ENCODE measurements at places on chromosomes 5 and 9.

DNA sequence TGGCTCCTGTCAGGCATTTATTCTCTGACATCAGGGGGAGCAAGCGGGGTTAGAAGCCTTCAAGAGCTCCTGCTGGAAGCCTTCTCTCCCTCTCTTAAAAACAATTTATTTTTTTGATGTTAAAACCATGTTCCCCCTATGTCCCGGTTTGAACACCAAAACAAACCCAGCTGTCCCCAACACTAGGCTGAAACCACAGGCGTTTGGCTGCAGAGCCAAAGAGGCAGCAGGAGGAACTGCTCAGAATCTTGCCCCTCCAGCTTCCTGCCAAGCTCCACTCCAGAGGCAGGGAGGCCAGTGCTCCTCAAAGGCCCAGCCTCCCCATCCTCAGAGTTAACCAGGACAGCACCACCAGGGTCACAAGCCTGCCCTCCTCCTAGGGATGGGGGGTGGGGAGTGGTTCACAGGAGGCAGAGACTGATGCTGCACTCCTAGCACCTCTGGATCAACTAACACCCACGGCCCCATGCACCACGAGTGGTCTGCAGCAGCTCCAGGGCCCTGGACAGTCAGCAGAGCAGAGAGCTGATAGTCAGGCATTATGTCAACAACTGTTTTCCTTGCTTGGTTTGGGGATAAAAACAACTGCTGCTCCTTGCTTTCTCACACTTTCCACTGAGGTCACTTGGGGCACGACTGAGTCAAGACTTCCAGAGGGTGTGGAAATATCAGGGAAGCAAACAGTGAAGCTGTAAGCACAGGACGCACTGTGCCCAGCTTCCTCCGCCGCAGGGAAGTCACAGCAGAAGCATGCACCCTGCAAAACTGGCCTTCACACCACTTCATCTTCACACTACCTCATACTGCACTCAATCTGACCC is 96.5 kb upstream of the ADRA1B start:
- DNase-seq, result no peak

GRCh38 chr5:16603295-16603694 is 13.5 kb downstream of the RETREG1 start:
- DNase-seq, result no peak

DNA sequence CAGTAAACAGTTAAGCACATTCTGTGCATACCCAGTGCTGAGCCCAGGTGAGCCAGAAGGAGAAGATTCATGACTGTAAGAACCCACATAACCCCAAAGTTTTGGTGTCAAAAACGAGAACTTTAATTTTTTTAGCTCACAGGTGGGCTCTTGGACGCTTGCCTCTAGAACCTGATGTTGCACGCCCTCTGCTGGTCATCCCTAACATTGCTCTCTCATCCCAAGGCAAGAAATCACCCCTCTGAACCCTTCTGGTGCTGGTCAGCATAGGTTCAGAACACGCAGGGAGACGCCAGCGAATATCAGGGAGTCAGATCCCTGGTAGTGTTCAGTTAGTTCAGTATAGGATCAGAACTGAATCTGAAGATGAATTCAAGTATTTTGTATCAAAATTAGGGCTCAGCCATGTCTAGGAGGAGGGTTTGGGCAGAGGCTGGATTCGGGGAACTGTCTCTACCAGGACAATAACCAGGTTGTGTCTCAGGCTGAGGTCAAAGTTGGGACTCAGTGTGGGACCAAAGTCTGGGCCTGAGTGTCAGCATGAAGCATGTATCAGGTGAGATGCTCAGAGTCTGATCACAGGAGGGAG is 4.1 kb upstream of the DNAJB5 start:
- DNase-seq, result peak; percentile 73

GRCh38 chr9:99590840-99591239 is 230.8 kb upstream of the NR4A3 start:
- no peak for DNase-seq

GRCh38 chr5:15516486-15516885 is 16.5 kb downstream of the FBXL7 start:
- DNase-seq, result no peak

DNA sequence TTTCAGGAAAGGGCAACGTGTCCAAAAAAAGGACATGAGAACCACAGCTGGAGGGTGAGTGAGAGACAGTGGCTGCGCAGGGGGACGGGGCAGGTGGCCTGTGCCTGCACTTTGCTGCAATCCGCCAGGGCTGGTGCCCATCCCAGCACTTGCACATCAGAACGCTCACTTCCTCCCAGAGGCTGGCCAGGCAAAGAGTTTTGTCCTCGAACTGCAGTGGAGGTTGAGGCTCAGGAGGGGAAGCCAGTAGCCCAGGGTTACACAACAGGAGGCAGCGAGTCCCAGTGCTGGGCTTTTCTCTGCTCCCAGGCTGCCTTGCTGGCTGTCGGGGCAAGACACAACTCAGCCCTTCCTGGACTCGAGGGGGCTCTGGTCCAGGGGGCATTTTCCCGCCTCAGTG is 33.1 kb downstream of the CRB2 start:
- DNase-seq, result no peak

- DNase-seq, result no peak
Observed at GRCh38 chr9:115327436-115328122, 209.6 kb upstream of the TNC start.

GRCh38 chr9:135588886-135589595 is 27.5 kb downstream of the PAEP start:
- no peak for DNase-seq

- DNase-seq, result no peak
Observed at GRCh38 chr5:57727591-57727990, 245.0 kb upstream of the ACTBL2 start.

DNA sequence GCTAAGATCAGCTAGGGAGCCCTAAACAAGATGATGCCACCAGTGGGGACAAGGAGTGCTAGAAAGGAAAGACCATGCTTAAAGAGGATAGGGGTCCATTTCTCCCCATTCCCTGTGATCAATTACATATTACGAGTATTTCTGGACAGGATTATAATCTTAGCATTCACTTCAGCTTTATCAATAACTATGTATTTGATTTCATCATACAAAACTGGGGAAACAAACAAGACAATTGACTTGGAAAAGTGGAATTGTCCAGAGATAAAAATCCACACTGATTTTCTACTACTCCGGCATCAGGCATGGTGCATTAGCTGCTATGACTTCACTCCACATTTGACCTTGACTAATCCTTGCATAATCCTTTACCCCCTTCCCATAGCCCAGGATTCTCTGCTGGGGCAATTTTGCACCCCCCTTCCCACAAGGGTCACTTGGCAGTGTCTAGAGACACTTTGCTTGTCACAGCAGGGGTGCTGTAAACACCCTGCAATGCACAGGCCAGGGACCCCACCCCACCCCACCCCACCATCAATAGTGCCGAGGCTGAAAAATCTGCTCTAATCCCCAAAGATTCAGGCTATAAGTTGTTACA is 29.9 kb upstream of the UBE2QL1 start:
- DNase-seq, result no peak

DNA sequence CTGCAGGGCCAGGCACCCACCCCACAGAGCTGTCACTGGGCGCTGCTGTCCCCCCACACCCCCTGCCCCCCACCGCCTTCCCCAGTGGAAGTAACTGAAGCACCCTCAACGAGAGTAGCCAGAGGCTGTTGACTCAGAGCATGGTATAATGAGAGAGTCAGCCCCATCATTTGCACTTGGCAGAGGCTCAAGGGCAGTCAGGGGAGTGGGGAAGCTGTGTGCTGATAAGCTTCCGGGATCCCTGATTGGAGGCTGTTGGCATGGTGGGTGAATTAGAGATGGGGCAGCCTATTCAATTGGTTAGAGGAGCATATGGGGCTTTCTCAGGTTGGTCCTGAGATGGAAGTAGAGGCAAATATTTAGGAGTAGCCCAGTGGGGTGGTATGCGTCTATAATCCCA is 77.1 kb upstream of the GOLM1 start:
- DNase-seq, result no peak

DNA sequence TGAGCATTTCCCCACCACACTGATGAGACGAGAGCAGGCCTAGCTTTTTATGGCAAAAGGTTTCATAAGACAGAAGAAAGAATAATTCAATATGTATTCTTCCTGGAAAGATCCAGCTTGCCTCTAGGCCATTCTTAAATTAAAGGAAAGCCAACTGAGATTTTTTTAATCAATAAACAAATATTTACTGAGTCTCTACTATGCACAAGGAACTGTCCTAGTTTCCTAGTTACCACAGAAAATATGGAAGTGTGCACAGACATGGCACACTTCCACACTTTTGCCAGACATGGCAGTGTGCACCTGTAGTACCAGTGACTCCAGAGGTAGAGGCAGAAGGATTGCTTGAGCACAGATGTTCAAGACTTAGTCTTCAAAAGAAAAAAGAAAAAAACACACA is 281.0 kb downstream of the CETN3 start:
- DNase-seq, result no peak

- no peak for DNase-seq
Observed at GRCh38 chr9:23526806-23527205, 299.2 kb downstream of the ELAVL2 start.

DNA sequence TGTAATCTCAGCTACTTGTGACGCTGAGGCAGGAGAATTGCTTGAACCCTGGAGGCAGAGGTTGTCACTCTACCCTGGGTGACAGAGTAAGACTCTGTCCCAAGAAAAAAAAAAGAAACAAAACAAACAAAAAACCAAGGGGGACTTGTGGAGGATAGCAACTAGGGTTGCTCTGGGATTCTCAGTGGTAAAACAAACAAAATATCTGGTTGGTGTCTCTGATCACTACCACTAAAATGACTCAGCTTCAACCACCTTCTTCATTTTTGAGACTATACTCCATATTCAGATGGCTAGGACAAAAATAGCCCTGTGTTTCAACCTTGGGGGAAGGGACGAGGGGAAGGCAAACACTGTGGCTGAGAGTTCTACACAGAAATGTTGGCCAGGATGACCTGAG is 110.3 kb downstream of the ARRDC3 start:
- no peak for DNase-seq

DNA sequence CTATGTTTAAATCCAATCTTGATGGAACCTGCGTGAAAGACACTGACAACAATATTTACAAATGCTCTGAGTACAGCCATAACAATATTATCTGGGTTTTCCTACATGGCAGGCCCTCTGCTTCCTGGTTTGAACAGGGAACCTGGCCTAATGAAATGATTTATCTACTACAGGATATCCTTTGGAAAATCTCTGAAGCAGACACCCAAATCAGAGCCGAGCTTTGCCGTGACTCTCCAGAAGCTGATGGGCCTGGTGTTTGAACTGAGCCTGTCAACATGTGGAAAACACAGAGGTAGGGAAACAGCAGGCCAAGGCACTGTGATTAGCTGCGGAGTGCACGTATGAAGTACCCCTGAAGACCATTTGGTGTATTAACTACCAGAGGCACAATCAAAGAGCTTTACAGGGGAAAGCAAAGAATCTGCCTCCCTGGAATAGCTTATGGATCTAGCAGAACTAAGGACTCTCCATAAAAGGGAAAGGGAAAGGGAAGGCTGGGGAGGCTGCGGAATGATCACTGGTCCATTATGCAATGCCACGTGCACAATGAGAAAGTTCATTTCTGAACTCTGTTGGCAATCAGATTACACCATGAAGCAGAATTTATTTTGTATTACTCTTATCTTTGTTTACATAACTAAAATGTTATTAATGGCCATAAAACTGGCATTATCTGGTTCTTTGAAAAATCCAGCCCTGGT is 321.9 kb downstream of the EBF1 start:
- DNase-seq, result no peak

GRCh38 chr9:15238646-15239045 is 68.4 kb downstream of the TTC39B start:
- DNase-seq, result no peak

GRCh38 chr5:11869203-11869602 is 35.0 kb downstream of the CTNND2 start:
- no peak for DNase-seq

- no peak for DNase-seq
Observed at GRCh38 chr5:170643591-170643990, 139.8 kb downstream of the KCNIP1 start.

All from stimulated activated CD4-positive, alpha-beta T cell treated with anti-CD3 and anti-CD28 coated beads, Interleukin-15, amount 100 ng/mL, for 24 hours (primary cell).